ENCODE measurements at places on chromosomes 6 and 20.
A peak's percentile ranks its signal among the peaks of the same experiment; 100 is the strongest.

DNA sequence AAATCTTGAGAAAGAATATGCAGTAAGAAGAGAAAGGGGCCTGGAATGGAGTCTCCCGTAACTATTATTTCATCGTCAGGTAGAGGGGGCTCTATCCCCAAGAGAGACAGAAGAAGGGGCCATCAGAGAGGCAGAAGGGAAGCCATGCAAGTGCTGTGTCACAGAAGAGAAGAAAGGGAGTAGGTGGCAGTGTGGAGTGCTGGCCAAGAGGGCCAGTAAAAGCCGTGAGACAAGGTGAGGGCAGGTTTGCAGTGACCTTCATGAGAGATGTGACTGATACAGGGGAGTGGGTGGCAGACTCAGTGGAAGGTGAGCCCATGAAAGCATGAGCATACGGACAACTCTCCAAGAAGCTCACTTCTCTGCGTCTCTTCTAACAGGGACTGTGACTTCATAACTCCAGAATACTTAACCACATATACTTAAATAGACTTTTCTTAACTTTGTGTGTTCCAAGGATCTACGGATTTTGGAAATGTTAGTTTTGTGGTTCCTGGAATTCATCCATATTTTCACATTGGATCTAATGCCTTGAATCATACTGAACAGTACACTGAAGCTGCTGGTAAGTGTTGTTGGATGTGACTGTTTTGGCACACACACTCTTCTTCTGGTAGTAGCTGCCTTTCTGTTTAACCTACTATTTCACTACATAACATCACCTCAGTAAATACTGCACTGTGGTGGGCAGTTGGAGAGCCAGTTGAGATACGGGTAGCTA is 15.6 kb downstream of the PM20D2 start:
- no peak for DNase-seq

DNA sequence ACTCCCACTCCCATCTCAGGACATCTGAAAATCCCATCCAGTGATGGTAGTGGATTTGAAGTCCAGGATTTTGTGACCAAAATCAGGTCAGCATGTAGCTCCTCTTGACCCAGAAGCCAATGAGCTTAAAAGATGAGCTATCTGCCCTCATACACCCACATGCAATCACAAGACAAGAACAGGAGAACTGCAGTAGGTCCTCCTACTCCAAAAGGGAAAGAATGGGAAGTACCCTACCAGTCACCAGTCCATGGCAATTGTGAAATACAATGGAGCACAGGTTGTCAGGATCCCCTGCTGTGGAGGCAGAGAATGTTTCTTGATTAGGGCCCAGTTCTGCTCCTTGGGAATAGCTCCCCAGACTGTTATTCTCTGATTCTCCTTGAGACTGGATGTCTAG is 347.3 kb upstream of the CNR1 start:
- no peak for DNase-seq

DNA sequence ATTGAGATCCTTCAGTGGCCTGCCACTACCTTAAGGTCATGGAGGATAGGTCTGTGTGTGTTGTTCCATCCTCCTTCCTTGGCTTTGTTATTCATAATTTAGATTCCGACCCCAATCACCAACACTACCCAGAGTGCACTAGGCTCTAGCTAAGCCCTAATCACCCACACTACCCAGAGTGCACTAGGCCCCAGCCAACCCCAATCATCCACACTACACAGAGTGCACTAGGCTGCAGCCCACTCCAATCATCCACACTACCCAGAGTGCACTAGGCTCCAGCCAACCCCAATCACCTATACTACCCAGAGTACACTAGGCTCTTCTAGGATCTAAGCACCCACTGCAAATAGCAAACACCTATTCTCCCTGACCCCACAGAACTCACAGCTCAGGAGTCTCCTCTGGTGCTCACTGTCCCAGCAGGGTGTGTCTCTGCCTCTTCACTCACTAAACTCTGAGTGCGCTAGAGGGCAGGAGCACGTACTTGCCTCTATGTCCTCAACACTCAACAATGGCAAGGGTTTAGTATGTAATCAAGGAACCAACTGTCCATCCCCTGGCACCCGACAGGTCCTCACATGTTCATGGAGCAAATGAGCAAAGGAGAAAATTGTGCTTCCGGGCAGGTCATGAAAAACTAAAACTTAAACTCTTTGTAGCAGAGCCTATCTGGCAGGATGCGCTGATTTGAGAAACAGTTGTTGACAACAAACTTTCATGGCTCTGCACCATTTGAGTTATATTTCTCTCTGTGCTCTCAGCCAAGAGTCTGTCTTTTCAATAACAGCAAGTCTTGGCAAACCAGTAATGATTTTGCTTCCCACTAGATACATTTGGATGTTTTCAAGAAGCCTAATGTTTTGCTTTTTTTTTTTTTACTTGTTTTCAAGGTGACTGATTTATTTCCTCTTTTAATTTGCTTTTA is 54.3 kb downstream of the SLC22A23 start:
- no peak for DNase-seq

GRCh38 chr6:15423286-15423993 is 177.6 kb downstream of the JARID2 start:
- no peak for DNase-seq

GRCh38 chr6:169921853-169922824 is 170.7 kb downstream of the ERMARD start:
- DNase-seq, result no peak

DNA sequence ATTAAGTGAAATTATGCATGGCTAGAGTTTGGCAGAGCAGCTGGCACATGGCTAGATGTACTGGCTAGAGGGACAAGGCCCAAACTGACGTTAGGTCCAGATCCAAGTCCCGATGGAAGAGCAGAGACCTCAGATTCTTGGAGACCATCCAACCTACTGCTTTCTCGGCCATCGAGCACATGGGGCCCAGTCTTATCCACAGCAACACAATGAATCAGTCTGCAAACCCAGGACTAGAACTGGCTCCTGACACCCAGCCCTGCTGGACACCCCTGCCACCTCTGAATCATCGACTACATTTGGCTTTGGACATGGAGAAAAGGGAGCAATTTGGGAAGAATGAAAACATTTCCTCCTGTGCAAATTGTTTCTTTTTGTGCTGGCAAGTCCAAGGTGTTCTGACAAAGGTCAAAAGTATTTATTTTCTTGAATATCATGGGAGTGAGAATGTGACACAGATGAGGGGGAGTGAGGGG is 23.9 kb upstream of the YWHAB start:
- DNase-seq, result no peak

DNA sequence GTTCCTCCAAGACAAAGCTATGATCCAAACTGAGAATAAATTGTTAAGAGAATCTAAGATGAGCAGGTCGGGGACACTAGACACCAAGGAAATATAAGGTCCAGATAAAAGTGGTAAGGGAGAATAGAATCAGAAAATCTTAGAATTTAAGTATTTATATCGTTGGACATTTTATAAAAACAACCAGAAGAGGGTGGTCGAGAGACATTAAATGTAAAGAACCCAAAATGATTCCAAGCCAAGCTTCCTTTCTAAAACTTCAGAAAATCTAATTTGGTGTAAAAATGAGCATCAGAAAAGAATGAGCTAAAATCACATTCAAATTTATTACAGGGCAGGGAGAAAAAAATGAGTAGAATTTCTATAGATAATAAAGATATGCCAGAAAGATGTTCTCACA is 97.8 kb upstream of the OGFRL1 start:
- peak; percentile 15 for DNase-seq

DNA sequence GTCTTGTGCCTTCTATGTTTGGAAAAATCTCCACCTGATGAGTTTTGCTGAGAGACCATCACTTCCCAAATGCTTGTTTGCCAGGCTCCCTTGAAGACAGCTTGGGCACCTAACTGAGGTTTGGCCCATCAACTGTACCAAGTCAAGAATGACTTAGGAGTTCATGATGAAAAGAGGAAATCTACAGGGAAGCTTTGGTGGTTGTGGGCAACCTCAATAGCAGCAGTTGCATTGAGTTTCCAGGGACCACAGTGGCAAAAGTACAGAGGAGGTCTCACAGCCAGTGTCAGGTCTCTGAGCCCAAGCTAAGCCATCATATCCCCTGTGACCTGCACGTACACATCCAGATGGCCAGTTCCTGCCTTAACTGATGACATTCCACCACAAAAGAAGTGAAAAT is 49.7 kb upstream of the PHACTR1 start:
- DNase-seq, result no peak

- peak; percentile 19 for DNase-seq
These were observed 9.1 kb downstream of the GRIK2 start for GRCh38 chr6:101402622-101403031.

DNA sequence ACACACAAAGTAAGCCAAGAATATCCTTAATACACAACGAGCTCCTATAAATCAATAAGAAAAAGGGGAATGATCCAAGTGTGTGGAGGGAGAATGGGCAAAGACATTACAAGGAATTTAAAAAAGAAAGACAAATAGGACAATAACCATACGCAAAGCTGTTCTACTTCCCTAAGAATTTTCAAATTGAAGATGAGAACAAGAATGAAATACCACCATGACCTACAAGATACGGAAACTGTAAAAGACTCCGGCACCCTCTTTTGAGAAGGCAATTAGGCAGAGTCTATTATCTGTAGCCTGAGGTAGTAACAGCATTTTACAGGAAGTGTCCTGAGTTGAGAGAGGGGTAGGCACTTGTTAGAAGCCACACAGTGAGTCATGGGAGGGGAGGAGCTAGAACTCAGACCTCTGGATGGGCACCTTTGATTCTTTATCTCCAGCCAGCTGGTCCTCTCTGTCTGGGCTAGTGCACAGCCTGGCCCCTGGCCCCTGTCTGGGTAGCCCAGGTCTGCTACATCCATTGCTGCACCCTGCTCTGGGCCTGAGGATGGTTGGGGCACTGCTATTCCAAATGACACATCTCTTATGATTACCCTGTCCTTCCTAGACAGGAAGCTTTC is 15.3 kb downstream of the RSPO4 start:
- no peak for DNase-seq

DNA sequence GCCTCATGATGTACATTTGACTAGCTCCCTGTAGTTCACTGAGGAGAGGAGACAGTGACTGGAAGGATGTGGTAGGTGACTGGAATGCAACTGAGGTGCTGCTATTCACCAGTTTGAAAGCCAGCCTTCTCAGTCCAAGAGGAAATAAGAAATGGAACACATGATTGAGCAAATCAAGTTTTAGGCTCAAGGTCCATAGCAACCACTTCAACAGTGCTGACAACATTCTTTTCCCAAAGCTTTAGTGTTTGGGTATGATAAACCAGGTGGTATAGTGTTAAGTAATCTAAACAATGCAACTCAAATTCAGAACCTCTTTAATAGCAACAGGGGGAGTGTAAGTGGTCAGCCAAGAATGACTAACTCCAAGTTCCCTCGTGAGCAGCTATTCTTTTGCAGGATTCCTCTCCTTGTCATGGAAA is 9.2 kb downstream of the ZHX3 start:
- peak; percentile 10 for DNase-seq

DNA sequence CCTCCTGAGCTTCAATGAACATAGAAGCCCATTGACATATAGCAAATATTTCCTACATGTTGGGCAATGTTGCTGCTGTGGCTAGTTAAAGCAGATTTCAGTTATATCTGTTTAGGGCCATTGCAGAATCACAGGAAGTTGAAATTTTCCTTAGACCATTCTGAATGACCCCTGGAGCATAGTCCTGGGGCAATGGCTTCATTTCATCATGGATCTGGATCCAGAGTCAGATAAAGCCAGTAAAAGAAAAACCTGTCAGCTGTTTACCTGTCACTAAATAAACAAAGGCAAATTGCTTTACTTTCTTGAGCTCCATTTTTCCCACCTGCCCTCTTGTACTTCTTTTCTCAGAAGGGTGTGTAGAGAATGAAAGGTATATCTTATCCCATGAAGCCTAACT is 494.0 kb upstream of the MAP3K7 start:
- DNase-seq, result no peak

GRCh38 chr20:49666911-49667310 is 46.8 kb downstream of the B4GALT5 start:
- no peak for DNase-seq

DNA sequence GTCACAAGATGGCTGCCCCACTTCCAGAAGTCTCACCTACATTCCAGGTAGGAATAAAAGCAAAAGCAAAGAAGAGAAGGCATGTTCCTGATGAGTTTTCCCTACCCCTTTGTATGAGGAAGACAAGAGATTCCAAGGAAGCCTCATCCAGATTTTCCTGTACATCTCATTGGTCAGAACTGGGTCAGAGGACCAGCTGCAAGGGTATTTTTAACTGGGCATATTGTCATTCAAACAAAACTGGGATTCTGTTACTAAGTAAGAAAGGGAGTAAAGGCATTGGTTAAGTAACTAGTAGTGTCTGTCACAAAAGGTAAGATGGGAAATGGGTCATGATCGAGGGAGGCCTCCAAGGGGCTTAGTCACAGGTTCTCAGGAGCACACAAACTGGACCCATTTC is 28.2 kb upstream of the RIMS4 start:
- no peak for DNase-seq

GRCh38 chr6:10441004-10441654 is 26.3 kb upstream of the TFAP2A start:
- DNase-seq, result no peak

DNA sequence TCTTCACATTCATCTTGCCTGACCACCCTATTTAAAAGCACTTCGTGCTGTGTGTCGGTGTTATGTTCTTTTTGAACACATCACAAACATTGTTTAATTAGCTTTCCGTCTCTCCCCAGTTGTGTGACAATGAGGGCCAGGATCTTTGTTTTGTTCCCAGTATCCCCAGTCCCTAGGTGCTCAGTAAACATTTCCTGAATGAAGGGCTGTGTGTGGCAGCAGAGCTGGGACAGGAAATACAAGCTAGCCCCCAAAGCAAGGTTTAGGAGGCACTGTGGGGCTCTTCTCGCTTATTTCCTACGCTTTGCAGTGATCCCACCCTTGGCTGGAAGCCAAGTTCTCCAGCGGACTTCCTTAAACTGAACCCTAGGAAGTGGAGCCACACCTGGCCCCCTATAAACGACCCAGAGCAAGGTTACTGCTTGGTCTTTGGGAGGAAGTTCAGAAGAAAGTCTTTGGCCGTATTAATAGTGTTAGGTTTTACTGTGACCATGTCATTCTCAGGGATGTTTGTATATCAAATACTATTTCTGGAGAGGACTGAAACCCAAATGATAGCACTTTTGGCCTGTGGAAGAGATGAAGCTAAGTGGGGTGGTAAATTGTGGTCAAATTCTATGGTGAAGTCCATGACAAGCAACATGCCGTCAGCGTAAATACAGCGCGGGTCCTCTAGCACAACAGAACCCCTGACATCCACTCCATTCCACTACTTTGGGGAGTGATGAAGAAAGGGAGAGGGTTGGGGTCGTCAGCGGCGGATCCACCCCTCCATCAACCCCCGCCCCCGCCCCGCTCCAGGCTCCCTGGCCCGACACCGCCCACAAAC is 570 bp upstream of the FANCE start:
- no peak for DNase-seq
